ENCODE measurements at places on chromosomes 6 and 20.

- DNase-seq: no peak
These were observed 62.6 kb downstream of the BTBD3 start for GRCh38 chr20:11980263-11980662.

DNA sequence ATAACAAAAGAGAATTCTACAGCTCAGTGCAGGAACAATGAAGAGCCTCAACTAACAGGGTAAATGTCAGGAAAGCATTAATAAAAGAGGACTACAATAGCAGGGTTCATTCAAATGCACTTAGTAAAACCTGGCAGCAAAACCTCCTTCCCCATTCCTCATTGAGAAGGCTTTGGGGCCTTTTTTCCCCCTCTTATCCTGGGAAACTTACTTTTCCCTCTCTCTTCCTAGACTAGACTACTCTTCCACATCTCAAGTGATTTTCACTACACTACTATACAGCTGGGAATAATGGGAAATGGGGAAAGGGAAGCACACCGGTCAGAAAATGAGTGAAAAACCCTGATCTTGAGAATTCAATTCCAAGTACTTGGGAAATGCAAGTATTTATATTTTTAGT is 10.1 kb downstream of the ROMO1 start:
- DNase-seq: no peak

DNA sequence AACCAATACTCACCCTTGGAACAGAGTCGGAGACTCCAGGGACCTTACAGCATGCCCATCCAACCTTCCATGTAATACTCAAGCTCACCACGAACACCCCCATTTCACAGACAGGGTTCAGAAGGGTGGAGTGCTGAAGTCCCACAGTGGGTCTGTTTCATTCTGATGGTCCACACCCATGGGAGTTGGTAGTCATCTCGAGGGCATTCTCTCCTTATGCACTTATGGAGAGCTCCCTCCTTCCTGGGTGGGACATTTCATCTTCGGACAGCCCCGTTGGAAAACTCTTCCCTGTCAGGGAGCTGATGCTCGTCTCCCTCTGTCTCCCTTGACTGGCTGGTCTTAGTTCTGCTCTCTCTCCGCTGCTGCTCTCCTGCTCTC is 38.9 kb downstream of the COX4I2 start:
- DNase-seq: no peak

DNA sequence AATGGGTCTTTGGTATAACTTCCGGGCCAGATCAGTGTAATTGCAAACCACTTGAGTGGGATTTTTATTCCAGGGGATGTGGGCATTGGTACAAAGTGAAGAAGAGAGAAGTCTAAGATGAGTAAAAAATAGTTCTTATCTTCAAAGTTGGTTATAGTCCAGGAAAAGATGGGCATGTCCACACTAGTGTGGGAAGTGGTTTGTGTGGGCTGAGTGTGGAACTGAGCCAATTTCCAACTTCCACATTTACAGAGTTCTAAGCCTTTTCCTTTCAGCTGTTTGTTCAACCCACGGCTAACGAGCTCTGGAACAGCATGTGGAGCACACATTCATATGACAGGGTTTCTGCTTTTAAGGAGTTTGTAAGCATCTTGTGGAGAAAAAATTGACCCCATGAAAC is 72.3 kb upstream of the IFNGR1 start:
- DNase-seq: no peak

GRCh38 chr20:11431621-11432020 is 486.1 kb upstream of the BTBD3 start:
- no peak for DNase-seq

- DNase-seq: no peak
These were observed 10.7 kb downstream of the FIG4 start for GRCh38 chr6:109701774-109702173.

- no peak for DNase-seq
These were observed 288.9 kb downstream of the PREX1 start for GRCh38 chr20:48538856-48539255.

GRCh38 chr6:79184086-79184485 is 50.4 kb downstream of the HMGN3 start:
- DNase-seq: no peak

DNA sequence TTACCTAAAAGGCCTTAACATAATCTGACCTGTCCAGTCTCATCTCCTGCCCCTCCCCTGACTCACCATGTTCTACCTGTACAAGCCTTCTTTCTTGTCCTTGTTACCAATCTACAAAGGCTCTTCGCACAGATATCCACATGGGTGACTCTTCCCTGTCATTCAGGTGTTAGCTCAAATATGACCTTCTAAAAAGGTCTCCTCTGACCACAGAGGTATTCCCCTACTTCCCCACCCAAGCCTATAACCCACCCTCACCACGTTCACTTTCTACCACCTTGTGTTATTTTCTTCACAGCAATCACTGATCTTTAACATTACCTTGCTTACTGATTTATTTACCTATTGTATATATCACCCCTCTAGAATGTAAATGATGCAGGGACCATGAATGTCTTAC is 96.7 kb downstream of the BTBD9 start:
- no peak for DNase-seq

DNA sequence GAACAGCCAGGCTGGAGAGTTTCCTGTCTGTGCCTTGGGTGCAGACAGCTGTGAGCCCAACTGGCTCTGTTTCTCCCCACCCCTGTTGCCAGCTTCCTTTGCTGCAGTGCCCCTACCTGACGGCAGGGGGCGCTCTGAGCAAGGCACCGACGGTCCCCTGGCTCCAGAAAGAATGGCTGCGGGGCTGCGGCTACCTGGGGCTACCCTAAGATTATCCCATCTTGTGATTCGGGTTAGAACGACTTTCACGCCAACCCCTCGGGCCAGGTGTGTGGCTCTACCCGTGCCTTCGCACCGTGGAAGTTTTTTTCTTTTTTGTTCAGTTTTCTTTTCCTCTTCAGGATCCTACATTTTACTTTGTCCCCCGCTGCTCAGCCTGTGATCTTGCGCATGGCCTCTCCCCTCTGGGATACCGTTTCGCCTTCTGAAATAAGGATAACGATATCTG is 33.4 kb upstream of the AAR2 start:
- no peak for DNase-seq

- no peak for DNase-seq
These were observed 960 bp downstream of the ATP9A start for GRCh38 chr20:51766994-51767866.

DNA sequence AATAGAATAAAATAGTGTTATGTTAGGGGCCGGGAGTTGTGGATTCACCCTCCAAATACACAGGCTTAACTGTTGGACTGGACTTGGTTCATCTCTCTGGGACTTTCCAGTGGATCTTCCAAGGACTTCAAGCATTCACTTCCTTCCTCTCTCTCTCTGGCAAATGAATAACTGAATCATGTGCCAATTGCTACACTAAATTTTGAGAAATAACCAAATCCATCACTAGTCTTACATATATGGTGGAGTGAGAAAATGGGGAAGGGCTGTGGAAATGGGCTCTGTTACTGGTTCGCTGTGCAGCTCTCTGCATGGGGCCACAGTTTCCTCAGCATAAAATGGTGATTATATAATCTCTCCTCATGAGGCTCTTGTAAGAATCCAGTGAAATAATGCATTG is 6.8 kb upstream of the KIAA1755 start:
- DNase-seq: no peak

GRCh38 chr20:48298851-48299484 is 513.7 kb upstream of the SULF2 start:
- DNase-seq: no peak

- no peak for DNase-seq
These were observed 16.5 kb downstream of the SNAI1 start for GRCh38 chr20:49999329-49999728.

- no peak for DNase-seq
These were observed 63.5 kb downstream of the FYN start for GRCh38 chr6:111809766-111810165.

DNA sequence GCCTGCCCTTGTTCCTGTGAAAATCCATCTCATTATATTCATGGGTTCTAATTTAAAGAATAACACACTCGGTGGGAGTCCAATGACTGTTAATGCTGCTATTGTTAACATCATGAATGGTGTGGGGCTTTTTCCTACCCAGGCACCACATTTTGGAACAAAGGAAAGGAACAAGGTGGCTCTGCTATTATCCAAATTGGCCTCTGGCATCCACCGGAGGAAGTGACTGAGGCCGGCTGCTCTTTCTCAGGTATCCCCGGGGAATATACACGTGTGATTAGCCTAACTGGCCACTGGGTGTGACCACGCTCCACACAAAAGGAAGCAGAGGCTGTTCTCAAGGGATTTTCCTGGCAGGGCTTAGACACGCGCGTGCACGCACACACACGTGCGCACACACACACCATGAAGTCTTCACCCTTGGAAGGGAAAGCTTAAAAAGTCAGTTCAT is 601.2 kb upstream of the ARID1B start:
- no peak for DNase-seq

GRCh38 chr6:166855416-166855815 is 100.9 kb downstream of the RNASET2 start:
- DNase-seq: no peak

GRCh38 chr6:11283629-11284028 is 51.2 kb upstream of the NEDD9 start:
- no peak for DNase-seq

DNA sequence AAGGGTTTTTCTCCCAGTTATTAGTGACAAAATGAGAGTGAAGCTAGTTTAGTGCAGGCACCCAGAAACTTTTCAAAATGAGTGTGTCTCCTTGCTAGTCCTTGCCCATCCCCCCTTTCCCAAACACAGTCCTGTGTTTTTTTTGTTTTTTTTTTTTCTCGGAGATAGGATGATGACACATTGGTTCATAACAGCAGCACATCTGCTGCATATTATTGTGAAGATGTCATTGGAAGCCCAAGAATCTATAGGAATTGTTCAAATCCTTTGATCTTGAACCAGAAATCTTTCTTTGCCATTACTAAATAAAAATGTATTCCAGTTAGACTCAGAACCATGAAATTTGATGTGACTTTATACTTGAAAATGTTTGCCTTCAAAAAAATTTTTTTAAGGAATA is 162.4 kb downstream of the FRK start:
- no peak for DNase-seq

GRCh38 chr6:39769012-39769411 is 23.2 kb upstream of the DAAM2 start:
- no peak for DNase-seq

DNA sequence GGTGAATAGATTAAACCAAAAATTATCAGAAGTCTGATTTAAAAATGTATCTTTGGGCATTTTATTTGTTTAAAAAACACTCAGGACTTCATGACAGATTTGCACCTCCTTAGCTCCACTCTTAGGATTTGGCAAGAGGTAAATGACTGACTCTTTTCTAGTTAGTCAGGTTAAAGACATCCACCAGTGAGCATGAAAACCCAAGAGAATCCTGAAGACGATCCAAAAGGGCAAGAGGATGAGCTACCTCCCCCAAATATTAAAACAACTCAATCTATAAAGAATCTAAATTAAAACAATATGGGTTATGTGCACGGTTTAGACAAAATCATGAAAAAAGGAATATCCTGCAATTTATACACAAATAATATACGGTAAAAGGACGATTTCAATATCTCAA is 89.4 kb upstream of the OPRM1 start:
- no peak for DNase-seq
